ENCODE measurements at places on chromosomes 3 and 15.

- no peak for DNase-seq
Measured at GRCh38 chr3:71355862-71356261, 227.7 kb downstream of the FOXP1 start.

GRCh38 chr3:47527952-47528725 is 14.6 kb upstream of the ELP6 start:
- DNase-seq: no peak

GRCh38 chr3:177377166-177377565 is 179.9 kb upstream of the TBL1XR1 start:
- no peak for DNase-seq

- no peak for DNase-seq
Measured at GRCh38 chr15:98018761-98019351, 58.4 kb downstream of the ARRDC4 start.

DNA sequence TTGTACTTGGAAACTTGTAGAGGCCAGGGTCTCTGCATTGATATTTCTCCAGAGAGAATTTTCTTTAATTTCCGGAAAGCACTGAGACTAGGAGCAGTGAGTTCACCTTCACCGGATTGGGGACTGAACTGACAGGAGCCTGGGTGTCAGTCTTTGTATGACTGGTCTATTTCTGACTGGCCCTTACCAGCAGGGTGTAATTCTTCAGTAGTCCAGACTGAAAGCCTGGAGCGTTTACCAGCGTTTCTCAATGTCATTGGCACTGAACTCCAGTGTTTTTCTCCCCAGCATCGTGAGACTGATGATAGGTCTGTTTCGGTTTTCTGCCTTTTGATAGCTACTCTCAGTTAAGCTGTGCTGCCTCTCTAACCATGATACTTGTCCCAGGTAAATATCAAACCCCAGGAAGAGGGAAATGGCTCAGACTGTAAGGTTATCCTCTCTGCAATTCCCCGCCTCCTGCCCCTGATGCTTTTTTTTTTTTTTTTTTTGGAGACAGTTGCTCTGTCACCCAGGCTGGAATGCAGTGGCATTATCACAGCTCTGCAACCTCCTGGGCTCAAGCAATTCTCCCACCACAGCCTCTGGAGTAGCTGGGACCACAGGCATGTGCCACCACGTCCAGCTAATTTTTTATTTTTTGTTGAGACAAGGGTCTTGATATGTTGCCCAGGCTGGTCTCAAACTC is 103.6 kb downstream of the CACNA2D3 start:
- no peak for DNase-seq

GRCh38 chr15:98398056-98398455 is 250.3 kb upstream of the IGF1R start:
- DNase-seq: no peak

GRCh38 chr3:87136066-87136596 is 91.0 kb upstream of the CHMP2B start:
- DNase-seq: no peak

GRCh38 chr3:45223889-45224727 is 2.0 kb downstream of the TMEM158 start:
- no peak for DNase-seq

DNA sequence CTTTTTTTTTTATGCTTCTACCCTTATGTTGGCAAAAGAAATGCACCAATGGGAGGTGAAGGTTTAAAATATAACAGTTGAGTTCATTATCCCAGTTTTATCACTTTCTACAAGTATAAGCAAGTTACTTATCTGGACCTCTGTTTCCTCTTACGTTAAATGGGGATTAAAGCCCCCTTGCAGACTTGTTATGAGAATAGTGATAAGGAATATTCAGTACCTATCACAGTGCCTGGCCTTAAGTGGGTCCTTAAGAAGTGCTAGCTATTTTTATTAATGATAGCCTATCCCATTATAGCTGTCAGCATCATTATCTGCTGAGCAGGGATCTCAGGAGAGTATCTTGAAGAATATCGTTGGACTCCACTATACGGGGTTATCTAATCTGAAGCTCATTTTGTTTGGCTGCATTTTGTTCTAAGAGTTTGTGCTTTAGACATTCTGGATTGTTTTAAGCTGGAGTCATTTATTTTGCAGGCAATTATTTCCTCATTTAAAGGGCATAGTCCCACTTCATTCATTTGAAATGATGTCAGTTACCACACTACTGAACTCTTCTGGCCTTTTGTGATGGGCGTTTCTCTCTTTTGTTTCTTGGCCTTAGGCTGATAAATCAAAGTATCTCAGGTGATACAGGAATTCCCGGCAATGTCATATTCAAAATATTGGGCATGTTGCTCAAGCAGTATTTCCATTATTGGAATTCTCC is 28.8 kb downstream of the RAB8B start:
- no peak for DNase-seq

- no peak for DNase-seq
Measured at GRCh38 chr15:70383856-70384255, 286.1 kb upstream of the TLE3 start.

- no peak for DNase-seq
Measured at GRCh38 chr3:70738291-70738681, 425.8 kb upstream of the MDFIC2 start.

- no peak for DNase-seq
Measured at GRCh38 chr3:122146466-122146865, 37.0 kb upstream of the CASR start.

GRCh38 chr3:128330214-128330842 is 136.4 kb downstream of the DNAJB8 start:
- DNase-seq: no peak

DNA sequence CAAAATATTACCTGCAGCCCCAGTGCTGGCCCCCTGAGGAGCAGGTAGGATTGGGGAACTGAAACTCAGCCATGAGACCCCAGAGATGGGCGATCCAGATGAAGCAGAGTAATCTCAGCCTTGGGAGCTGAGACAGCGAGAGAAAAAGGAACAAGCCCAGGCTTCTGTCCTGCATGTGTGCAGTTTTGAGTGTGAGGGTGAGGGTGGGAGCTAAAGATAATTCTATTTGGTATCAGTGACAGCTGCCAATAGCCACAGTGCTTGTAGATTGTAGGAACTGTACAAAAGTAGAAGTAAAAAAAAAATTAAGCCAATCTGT is 5.9 kb downstream of the ATP8B4 start:
- no peak for DNase-seq

- no peak for DNase-seq
Measured at GRCh38 chr3:112873632-112874031, 27.0 kb upstream of the CD200R1L start.

DNA sequence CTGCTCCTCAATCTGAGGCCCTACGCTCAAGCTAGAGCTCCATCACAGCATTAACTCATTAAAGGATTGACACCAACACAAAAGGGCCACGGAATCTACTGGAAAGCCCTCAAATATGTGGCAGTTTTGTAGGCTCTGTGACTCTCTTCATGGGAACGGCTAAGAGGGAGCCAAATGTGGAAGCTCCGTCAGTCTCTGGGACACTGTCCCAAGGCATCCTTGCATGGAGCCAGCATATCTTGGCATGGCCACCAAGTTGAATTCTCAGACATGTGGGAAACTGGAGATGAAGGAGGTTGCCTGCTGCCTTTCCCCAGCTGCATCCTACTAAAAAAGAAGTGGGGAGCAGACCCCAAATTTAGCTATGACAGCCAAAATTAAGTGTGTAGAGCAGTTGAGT is 296.9 kb downstream of the NTRK3 start:
- DNase-seq: no peak

DNA sequence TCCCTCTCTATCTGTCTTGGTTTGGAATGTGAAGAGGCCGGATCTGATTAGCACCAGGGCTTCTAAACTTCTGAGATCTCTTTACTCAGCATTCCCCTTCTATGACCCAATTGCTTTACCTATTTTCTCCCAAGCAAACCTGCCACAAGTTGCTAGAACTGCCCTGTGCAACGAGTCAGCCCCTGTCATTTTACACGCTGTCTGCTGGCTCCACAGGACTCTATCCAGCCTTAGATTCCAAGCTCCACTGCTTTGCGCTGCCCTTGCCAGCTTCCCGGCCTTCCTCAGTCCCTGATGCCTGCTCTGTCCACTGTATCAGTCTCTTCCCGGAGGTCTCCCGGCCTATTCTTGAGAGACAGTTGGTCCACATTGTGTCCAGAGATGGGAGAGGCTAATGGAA is 12.3 kb downstream of the CEP19 start:
- no peak for DNase-seq

GRCh38 chr3:158794936-158795518 is 6.8 kb upstream of the MFSD1 start:
- DNase-seq: no peak
